ENCODE measurements at places on chromosomes 11 and 22.

DNA sequence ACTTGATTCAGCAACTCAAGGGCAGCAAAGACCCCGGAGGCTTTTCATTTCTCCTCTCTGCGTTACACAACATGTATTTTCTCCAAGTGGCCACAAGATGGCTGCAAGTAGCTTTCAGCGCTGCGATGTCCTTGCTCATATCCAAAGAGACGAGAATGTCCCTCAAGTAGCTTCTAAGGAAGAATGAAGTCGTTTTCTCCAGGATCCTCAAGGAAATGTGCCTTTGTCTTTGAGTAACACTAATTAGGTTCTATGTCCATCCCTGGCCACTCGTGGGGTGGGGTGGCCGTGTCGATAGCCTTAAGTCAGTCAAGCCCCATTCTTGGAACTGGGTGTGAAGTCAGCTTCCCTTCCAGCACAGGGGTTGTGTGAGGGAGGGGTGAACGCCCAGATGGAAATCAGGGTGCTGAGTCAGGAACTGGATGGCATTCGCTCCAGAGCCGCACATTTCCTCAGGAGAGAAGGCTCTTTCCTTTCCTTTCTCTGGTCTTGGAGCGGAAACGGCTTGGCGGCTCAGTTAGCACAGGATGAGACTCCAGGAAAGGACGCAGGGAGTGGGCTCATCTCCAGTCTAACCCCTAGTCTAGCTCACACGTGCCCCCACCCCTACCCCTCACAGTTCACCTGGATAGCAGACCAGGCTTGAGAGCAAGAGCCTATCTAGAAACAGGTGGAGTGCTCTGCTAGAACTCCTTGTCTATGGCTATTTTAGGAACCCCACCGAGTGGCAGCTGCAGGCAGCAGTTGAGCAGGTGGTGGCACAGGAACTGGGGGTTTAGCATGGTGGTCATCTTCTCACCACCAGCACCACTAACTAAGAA lies 44.3 kb downstream of the NNMT start:
- DNase-seq = no peak

DNA sequence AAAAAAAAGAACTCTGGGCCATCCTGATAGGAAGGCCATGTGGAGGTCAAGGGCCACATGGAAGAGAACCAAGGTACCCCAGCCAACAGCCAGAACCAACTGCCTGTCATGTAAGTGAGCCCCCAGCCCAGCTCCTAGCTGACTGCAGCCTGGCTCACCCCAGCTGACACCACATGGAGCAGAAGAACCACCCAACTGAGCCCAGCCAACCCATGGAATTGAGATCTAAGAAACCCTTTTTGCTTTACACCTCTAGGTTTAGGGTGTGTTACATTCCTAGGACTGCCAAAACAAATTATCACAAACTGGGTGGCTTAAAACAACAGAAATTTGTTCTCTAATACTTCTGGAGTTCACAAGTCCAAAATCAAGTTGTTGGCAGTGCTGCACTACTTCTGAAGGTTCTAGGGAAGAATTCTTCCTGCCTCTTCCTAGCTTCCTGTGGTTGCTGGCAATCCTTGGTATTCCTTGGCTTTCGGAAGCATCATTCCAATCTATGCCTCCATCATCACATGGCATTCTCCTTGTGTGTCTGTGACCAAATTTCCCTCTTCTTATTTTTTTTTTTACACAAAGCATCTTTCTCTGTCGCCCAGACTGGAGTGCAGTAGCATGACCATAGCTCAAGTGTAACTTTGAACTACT lies 4.4 kb downstream of the C11orf86 start:
- no peak for DNase-seq

GRCh38 chr11:35288817-35289541 lies 130.4 kb downstream of the SLC1A2 start:
- DNase-seq = no peak

GRCh38 chr11:17452668-17453067 lies 24.0 kb downstream of the ABCC8 start:
- DNase-seq = no peak

DNA sequence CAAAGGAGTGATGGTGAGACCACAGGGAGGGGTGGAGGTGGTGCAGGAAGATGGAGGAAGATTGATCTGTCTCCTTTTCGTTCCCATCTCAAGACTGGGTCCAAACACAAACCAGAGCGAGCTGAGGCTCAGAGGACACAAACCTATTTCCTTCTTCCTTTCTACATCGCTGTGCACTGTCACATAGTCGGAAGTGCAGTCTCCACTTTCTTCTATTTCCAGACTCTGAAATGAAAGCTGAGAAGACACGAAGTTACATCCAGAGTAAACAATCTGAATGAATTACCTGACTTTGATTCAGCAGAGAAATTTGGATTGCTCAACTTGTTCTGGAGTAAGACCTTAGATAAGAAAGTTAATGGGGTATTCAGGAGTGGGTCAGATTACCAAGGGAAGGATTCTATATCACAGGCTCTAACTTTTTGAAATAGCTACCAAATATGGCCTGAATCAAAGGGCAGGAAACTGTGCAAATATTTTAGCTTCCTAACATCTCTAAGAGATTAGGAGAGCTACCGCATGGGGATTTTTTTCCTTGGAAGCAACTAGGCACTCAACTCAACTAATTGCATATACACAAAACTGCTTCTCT lies 14.4 kb downstream of the OVCH2 start:
- DNase-seq = no peak

GRCh38 chr22:35344956-35345690 lies 35.8 kb upstream of the HMOX1 start:
- no peak for DNase-seq

- no peak for DNase-seq
Measured at GRCh38 chr11:95147364-95147905, 57.8 kb downstream of the ENDOD1 start.

Measured in right renal pelvis (tissue), 4 donors.